NCI-H1105 treated with DMSO at 0.1 percent for 48 hours (cell line): ENCODE measurements at places on chromosomes 7 and 10.

DNA sequence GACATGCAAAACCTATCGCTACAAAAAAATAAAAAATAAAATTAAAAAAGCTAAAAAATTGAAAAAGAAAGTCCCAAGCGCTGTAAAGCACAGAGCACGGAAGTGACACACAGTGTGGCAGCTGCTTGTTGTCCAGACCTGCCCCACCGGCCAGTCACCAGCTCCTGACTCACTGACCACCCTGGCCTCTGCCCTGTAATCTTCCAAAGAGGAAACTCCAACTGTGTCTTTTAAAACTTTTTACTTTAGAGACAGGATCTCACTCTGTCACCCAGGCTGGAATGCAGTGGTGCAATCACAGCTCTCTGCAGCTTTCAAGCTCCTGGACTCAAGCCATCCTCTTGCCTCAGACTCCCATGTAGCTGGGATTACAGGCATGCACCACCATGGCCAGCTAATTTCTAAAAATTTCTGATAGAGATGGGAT is 23.6 kb downstream of the GNA12 start:
- no peak for DNase-seq

DNA sequence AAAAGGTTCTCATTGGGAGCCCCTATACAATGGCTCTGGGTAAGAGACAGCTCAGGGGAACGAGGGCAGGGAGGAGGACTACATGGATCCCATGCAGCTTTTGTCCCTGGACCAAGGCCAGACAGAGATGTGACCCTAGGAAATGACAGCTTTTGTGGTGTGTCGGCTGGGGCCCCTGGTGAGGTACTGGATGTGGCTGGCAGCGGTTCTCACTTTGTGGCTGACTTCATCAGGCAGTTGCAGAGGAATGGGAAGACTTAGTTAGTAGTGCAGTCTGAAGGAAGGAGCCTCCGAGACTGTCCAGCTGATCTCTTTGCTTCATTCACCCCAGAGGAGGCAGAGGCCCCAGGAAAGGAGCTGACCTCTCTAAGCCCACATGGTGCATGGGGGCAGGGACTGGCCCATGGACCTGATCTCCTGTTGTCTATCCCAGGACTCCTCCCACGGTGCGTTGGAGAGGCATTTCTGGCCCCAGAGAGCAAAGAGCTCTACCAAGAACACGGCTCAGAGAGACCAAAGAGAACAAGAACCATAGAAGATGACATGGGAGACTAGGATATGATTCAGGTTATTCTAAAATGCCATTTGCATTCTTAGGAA is 202.9 kb downstream of the RPS24 start:
- DNase-seq = no peak

- no peak for DNase-seq
Measured at GRCh38 chr7:50697748-50698147, 84.9 kb downstream of the GRB10 start.

DNA sequence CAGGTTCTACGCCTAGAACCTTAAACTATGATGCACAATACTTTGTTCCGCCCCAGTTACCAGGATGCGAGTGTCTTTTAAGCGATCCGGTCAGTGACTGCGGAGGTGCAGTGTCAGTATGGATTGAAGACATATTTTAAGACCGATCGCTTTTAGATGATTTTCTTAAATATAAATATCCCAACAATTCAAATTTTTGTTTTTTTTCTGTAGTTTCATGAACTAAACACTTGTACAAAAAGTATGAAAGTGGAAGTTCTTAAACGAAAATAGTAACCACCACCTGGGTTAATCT is 835 bp downstream of the COMMD3 start:
- DNase-seq = no peak
